ENCODE measurements at places on chromosomes 3 and 15.

- no peak for DNase-seq
Measured at GRCh38 chr15:58292751-58293175, 139.0 kb upstream of the LIPC start.

DNA sequence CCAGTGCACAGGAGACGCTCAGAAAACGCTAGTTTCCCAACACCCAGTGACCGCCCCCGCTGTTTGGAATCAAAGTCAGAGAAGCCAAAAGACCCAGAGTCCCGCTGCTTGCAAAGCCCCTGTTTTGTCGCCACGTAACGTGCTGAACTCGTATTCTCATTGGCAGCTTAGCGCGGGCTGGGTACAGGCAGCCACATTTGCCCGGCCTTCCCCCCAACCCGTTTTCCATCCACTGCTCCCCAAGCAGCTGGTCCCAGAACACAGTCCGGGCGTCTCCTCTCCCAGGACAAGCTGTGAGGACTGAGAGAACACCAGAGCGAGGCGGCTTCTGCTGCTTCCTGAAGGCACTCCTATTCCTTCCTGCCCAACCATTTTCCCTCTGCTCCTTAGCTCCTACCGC is 54.8 kb downstream of the RASGRF1 start:
- DNase-seq = no peak

DNA sequence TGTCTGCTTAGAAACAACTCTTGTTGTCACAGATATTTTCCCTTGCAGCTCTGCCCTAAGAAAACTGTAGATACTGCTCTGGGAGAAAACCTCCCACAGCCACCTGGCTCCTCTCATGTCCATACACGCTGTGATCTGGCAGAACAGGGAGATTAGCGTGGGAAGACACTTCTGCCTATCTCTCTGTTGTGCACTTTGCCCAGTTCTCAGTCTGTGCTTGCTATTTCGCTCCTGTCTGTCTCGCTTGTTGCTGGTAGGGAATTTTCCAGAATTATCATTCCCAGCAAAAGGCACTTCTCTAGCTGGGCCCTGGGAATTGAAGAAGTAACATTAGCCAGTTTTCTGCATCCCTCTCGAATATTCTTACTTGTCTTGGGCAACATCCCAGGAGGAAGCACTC is 8.1 kb upstream of the GATM start:
- DNase-seq = no peak

DNA sequence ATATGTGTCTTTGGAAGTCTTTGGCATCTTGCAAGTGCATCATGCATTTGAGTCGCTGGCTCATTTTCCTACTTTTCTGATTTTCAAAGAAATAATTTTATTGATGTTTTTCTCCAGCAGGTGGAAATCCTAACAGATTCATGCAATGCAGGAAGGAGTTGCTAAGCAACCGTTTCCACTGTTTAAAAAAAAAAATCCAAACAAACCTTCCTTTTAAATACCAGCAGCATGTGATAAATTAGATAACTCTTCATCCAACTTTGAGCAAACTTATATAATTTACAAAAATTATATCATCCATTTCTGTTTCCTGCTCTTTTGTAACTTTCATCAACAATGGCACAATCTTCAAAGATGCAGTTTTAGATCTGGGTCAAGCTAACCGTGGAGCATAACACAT is 364.1 kb downstream of the MFSD1 start:
- no peak for DNase-seq

DNA sequence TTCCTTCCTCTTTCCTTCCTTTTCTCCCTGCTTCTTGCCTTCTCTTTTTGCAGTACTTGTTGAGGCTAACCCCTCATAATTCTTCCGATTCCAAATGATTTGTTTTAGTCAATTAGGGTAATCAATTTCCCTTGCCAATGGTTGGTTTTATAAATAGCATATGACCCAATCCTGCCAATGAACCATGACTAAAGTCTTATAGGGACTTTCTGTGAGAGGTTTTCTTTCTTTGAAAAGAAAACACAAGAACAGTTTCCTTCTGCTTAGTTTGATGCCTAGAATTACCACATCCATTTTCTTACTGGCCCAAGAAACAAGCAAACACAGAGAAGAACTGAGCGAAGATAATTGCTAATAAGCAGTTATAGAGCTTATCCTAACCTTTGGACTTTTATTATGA is 292.5 kb upstream of the SATB1 start:
- no peak for DNase-seq

DNA sequence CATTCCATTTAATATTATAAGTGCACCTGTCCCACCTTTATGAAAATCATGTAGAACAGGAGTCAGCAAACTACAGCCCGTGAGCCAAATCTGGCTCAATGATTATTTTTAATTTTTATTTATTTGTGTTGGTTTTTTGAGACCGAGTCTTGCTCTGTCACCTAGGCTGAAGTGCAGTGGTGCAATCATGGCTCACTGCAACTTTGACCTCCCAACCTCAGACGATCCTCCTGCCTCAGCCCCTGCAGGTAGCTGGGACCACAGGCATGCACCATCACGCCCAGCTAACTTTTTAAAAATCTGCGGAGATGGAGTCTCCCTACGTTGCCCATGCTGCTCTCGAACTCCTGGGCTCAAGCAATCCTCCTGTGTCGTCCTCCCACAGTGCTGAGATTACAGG is 42.0 kb downstream of the MYO1E start:
- DNase-seq = no peak

GRCh38 chr3:17741621-17742101 is 770 bp downstream of the TBC1D5 start:
- no peak for DNase-seq

DNA sequence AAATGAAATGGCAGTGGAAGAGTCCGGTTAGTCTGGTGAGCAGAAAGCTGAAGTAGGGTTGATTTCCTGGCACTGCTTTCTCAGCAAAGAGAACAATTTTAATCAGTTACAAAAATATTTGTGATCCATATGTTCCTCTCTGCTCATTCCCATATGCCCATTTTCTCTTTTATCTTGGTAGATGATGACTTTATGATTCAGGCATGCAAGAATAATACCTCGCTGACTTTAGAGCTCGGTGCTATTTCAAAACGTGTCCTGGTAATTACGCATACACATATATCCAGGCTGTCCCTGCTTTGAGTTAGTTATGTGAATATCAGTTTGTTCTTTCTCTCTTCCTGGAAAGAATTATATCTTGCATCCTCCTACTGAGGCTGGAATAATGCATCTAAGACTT is 38.5 kb downstream of the ARPP21 start:
- no peak for DNase-seq

- DNase-seq = no peak
Measured at GRCh38 chr3:88440701-88441100, 290.9 kb downstream of the C3orf38 start.

GRCh38 chr3:159787794-159788205 is 200.8 kb upstream of the IL12A start:
- no peak for DNase-seq

DNA sequence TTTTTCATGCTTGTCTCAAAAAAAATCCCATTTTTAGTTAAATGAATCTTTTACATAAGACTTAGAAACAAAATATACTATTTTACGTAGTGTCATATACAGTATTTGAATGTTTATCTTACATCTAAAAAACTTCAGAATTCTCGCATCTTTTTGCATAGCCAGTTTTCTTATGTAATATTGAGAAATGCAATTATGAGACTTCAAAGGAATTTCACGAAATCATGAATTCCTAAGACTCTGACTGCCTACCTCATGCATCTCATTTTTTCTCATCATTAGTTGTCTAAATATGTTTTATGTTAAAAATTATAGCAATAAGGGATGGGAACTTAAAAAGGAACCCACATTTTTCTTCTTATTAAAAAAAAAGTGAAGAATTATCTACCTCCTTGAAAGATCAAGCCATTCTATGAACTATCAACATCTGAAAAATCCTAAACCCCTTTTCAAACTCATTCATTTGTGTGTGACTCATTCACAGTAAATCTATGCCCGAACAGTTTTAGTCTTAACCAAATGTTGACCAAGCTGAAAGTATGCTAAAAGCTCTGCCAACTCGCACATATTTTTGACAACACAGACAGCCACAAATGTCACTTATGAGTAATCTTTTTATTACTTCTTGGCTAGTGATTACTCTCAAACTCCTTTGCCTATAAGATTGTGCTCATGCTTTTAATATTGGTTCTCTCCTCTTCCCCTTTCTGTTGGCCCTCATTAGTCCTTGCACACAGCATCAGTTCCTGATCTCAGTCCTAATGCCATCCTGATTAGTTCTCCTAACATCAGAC is 115.9 kb downstream of the DCLK3 start:
- no peak for DNase-seq

DNA sequence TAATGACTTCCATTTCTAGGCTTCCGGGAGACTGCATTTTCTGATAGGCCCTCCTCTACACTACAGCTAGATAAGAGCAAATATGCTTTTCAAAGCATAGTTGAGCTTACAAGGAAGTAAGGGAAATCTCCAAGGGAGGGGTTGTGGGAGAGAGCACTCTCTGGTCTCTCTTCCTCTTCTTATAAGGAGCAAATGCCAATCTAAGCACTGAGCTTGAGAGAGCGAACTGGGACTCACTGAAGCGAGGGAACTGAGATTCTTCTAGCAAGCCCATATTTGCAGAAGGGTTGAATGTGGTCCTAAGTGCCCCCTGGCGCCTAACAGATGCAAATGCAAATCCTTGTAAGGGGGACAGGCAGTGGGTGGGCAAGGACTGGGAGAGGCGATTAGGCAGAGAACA is 164.8 kb downstream of the ERC2 start:
- no peak for DNase-seq

- DNase-seq = no peak
Measured at GRCh38 chr3:60555686-60556354, 695.4 kb downstream of the FHIT start.

DNA sequence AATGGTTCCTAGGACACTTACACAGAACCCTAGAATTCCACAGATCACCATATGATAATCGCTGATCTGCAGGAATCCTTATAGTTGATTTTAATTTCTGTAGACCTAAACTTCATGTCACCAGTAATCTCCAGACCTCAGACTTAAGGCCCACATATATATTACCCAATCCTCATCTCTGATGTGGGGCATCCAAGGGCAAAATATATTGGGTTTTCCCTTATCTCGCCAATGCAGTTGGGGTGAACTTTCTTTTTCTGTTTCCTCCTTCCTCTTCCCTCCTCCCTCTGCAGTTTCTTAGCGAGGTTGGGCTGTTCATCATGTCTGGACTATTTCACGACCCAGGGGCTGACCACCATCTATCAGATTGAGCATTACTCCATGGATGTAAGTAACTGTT is 230.2 kb downstream of the P3H2 start:
- DNase-seq = no peak

DNA sequence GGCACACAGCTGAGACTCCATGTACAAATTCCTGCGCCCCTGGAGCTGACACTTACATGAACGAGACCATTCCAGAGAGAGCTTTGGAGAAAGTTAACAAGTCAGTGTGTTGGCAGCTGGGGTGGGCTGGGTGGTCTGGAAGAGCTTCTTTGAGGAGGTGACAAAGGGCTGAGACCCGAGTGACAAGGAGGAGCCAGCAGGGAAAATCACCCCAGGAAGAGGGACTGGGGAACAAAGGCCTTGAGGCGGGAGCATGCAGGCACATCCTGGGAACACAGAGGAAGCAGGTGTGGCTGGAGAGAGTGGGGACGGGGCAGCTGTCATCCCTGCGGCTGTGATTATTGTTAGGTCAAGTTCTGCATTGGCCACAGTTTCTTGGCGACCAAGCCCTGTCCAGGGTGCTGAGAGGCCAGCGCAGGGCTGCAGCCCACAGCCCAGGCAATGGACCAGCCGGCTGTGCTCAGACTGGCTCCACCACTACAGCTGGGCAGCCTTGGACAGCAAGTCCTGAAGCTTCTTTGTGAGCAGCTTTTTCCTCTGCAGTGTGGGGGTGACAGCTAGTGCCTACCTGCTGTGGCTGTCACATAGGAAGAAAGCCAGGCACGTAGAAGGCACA is 34.2 kb upstream of the PRR23E start:
- DNase-seq = peak; percentile 57

GRCh38 chr3:191296041-191296541 is 33.1 kb upstream of the CCDC50 start:
- DNase-seq = peak; percentile 54

GRCh38 chr3:56291244-56291680 is 177.0 kb downstream of the ERC2 start:
- DNase-seq = no peak

- no peak for DNase-seq
Measured at GRCh38 chr3:130820976-130821375, 72.9 kb upstream of the ATP2C1 start.

GRCh38 chr15:99438691-99439523 is 126.9 kb upstream of the MEF2A start:
- no peak for DNase-seq

- peak; percentile 27 for DNase-seq
Measured at GRCh38 chr15:89177633-89178306, 43.6 kb downstream of the RLBP1 start.

GRCh38 chr3:10666621-10667020 is 149.4 kb upstream of the SLC6A11 start:
- DNase-seq = no peak

DNA sequence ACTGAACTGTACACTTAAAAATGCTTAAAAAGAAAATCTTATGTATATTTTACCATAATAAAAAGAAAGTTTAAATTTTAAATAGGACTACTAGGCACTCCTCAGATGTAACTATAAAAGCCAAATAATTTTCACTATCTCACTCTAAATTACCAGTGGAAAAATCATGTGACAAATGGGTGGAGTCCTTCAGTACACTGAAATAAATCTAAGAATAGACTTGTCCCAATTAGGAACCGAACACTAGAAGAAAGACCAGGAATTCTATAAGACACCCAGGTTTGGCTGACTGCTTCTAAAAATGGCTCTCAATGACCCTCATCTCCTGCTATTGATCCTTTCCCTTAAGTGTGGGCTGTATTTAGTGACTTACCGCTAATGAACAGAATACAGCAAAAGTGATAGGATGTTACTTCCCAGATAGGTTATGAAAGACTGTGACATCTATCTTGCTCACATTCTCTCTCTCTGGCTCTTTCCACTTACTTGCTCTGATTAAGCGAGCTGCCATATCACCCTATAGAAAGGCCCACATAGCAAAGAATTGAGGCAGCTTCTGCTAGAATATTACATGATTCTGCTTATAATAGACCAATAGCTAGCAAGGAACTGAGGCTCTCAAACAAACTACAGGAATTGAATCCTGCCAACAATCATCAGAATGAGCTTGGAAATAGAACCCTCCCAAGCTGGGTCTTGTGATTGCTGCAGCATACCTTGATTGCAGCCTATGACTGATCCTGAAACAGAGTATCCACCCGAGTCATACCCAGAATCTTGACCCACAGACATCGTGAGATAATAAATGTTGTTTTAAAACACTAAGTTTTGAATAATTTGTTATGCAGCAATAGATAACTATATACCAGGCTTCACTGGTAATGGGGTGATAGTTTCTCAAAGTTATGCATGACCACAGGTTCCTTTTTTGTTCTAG is 16.9 kb downstream of the TTBK2 start:
- no peak for DNase-seq
